Esophagus squamous epithelium (tissue), 5 donors: ENCODE measurements at places on chromosomes 1 and 21.

DNA sequence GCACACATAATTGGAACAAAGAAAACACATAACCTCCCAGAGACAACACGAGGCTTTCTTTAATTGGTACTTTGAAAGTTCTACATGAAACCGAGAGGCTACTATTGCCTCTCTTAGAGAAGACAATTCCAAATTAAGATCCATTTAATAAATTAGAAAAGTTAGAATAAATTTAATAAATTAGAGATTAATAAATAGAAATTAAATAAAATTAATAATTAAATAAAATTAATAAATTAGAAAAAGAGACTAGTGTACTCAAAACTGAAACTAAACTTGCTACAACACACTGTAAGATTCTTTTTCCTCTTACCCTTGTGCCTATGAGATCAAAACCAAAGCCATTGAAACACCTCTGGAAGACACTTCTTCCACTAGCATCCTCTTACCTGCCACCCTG, 199.0 kb downstream of the URB2 start:
- DNase-seq: no peak

DNA sequence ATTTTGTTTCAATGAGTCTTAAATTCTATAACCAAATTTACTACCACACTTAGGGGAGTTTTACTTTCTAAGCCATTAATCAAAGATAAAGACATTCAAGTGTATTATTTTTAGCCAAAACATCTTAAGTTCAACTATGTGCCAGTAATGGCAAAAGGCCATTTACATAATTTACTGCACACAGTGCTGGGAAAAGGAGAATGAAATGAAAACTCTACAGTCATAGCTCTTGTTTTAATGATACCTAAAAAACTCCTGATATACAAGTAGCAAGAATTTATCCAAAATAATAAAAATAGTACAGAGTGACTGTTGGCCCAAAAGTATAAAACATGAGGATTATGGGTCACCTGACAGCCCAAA, 42.4 kb upstream of the C1orf198 start:
- DNase-seq: no peak

- DNase-seq: no peak
These were observed 56.0 kb downstream of the CD247 start for GRCh38 chr1:167462341-167462740.

- no peak for DNase-seq
These were observed 18.1 kb downstream of the ARHGEF2 start for GRCh38 chr1:155960081-155960745.

DNA sequence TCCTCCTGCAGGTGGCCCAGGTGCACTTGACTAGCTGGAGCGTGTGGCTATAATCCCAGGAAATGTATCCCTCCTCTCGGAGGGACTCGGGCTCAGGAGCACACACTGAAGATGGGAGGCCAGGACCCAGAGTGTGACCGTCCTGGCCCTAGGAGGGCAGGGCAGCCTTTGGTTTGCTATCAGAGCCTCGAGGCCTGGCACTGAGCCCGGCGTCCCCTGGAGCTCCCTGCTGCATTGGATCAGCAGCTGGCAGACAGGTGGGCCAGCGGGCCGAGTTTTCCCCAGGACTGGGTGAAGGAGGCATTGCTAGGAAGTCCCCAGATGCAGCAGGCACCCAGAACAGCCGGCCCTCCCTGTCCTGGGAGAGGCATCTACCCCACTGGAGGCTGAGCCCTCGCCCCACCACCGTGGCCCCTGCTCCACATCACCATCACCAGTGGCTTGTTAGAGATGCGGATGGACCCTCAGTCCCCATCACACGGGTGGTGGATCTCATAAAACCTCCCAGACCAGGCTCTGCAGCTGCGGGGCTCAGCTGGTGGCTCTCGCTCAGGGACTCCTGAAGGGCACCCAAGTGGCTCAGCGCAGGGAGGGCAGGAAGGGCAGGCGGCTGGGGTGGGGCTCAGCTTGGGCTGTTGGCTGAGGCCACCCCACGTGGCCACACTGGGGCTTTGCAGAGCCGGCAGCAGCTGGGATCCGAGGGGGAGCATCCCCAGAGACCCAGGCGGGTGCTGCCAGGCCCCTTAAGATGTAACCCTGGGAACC, 32.7 kb upstream of the POFUT2 start:
- no peak for DNase-seq

DNA sequence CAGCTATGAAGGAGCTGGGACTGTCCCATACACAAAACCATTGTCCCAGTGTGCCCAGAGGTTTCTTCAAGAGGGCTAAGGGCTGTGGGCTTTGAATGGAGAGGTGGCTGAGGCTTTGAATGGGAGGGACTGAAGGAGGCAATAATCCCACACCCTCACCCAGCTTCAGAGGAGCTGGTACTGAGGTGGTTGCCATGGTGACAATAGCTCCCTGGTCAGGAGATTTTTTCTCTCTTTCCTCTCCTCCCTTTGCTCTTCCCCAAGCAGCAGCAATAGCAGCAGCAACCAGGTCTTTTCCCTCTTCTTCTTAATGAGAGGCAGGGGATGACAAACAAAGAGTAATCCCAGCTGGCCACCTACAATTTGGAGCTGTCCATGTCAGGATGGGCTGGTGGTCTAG, 1.6 kb downstream of the HPCAL4 start:
- no peak for DNase-seq

DNA sequence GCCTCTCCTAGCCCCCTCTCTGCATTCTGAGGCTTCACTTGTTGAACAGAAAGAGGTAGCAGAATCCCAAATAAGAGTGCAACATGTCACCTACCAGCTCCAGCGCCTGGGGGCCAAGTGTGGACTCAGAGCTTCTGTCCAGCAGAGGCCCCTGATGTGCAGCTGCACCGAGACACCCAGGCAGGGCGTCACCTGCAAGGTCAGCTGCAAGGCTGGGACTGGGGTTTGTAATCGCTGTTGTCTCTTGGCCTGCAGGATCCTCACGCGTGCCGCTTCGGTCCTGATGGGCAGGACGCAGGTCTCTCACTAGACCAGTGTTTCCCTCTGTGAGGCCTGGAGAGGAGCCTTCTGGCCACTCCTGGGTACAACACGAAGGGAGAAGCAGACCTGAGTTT, 4.3 kb upstream of the SLX9 start:
- no peak for DNase-seq

DNA sequence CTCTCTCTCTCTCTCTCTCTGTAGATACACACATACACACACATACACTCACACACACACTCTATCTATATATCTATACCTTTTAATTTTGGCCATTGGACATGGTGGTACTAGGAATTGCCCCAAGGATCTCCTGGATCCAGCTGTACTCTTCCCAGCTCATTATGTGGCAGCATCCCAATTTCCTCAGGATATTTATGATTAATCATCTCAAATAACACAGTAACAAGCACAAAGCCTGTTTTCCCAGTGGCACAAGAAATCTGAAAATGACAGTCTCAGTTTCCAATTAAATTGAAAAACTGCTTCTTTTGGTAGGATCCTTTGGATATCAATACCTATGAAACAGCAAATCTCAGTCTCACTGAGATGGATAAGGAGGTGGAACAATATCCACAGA, 27.6 kb downstream of the S100A10 start:
- DNase-seq: no peak

- no peak for DNase-seq
These were observed 159.6 kb downstream of the DENND1B start for GRCh38 chr1:197615693-197616011.

DNA sequence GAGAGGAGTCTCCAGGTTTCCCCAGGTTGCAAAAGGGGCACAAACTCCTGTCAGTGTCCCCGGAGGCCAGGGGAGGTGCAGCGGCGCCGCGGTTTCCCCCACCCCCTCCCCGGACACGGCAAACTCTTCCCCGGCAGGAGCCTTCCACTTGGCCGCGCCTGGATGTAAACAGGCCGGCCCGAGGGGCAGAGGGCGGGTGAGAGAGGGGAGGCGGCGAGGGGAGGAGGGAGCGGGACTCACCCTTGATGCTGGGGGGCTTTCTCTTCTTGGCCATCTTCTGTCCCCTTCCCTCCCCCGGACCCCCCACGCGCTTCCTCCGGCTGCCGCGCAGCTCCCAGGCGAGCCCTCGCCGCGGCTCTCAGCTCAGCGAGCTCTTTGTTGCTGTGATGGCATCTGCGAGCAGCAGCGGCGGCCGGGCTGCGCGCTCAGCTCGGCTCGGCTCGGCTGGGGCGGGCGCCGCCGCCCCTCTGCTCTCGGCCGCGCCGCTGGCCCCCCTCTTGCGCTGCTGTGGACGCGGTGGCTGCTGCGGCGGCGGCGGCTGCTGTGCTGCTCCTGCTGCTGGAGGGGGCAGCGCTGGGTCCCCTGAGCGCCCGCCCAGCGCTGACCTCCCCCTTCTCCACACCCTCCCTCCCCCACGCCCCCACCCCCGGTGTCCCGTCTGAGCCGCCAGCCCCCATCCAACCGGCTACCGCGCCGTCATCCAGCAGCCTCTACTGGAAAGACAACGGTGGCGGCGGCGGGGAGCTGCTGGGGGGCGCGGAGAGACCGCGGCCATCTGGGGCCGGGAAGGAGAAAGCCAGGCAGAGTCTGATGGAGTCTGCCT, 4.9 kb upstream of the SLC44A5 start:
- no peak for DNase-seq

DNA sequence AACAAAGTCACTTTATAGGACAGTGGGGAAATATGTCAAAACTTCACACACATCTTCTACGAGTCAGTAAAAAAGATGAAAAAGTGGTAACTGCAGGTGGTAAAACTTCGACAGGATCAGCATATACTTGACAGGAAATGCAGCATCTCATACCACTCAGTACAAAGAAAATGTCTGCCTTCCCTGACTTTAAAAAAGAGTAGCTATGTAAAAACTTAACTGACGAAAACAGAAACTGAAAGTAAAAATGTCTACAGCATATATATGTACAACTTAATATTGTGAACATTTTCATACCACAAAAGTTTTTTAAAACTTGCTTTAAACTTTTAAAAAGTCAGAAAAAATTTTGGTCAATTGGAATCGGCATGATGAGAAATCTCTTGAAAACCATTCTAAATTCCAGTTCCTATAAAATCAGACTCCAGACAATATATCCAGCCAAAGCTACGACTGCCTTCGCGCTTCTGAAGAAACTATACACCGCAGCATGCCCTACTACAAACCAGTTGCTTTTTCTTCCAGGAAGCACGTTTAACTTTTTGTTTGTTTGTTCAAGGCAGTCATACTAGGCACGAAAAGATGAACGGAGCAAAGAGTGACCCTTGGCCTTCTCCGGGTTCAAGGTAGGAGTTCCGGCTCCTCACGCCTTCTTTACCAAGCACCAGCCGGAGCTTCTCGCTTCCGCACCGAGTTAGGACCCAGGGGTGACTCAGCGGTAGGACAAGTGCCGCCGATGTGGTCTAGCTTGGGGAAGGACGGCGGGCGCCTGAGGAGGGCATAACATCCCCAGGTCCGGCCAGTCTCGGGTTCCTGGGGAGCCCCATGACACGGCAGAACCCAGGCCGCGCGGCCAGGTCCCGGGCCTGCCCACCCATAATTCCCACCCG, 612 bp downstream of the PSMA5 start:
- no peak for DNase-seq

DNA sequence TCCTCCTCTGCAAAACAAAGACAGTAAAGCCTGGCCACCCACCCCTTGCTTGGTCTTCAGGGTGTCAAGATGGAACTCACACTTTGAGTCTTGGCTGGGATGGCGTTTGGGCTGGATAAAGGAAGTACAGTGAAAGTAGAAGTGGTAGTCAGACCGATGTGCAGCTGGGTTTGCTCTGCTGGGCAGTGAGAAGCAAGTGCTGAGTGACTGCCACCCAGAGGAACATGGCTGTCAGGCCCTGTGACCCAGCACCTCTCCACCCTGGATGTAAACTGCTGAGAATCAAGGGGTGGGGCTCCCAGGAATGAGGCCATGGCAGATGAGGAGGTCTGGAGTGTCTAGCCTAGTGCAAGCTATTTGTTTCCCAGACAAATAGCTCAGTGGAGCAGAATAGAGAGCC, 51.2 kb downstream of the POFUT2 start:
- DNase-seq: no peak

DNA sequence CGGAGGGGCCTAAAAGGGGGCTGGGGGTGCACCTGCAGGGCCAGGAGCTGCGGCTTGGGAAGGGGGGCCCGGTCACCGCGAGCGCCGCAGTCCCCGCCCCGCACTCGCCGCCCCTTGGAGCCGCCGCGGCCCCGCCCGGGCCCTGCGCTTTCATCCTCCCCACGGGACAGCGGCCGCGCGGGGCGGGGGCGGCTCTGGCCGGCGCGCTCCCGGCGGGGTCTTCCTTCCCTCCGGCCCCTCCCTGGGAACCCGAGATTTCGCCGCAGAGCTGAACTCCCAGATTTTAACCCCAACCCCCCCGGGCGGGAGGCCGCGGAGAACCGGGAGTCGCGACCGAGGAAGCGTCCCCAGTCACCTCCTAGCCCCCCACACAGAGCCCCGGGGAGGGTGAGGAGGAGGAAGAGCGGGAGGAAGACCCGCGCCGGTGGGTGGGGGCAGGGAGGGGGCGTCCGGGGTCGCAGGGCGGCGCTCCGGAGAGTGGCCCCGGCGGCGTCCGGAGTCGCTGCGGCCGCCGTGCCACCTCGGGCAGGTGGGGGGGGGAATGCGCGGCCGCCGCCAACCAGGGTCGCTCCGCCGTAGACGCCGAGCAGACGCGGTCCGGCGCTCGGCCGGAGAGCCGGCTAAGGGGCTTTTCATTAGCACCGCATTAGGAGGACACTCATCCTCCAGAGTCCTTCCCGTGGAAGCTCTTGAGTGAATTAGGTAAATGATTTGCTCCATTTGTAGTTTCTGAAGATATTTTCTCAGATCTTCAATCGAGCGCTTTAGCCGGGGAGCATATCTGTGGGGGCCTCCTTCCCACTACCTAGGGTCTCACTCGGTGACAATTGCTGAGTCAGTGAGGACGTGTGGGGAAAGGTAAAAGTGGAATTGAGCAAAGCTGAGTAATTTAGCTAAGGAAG, 31.6 kb upstream of the NFIA start:
- no peak for DNase-seq

DNA sequence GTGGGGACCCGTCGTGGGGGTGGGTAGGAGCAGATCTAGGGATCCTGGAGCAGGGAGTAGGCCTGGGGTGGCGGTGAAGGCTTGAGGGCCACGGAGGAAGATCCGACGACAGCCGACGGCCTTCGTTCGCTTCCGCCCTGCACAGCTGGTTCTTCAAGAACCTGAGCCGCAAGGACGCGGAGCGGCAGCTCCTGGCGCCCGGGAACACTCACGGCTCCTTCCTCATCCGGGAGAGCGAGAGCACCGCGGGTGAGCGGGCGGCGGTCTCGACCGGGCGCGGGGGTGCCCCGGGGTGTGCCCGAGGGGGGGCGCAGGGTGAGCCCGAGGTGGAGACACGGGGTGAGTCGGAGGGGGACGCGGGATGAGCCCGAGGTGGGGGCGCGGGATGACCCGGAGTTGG, 16.5 kb upstream of the HDAC1 start:
- DNase-seq: no peak

DNA sequence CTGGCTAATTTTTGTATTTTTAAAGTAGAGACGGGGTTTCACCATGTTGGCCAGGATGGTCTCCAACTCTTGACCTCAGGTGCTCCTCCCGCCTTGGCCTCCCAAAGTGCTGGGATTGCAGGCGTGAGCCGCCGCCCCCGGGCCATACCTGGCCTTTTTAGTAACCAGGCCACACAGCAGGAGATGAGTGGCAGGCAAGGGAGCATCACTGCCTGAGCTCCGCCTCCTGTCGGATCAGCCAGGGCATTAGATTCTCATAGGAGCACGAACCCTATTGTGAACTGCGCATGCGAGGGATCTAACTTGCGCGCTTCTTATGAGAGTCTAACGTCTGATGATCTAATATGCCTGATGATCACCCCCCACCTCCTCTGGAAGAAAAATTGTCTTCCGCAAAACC, 308.7 kb upstream of the PRMT6 start:
- DNase-seq: no peak
